ENCODE measurements at places on chromosomes 6 and 20.

- no peak for DNase-seq
Observed at GRCh38 chr6:122222761-122223160, 176.7 kb upstream of the HSF2 start.

GRCh38 chr20:43448748-43449535, 8.8 kb upstream of the SRSF6 start:
- peak; percentile 73 for DNase-seq

DNA sequence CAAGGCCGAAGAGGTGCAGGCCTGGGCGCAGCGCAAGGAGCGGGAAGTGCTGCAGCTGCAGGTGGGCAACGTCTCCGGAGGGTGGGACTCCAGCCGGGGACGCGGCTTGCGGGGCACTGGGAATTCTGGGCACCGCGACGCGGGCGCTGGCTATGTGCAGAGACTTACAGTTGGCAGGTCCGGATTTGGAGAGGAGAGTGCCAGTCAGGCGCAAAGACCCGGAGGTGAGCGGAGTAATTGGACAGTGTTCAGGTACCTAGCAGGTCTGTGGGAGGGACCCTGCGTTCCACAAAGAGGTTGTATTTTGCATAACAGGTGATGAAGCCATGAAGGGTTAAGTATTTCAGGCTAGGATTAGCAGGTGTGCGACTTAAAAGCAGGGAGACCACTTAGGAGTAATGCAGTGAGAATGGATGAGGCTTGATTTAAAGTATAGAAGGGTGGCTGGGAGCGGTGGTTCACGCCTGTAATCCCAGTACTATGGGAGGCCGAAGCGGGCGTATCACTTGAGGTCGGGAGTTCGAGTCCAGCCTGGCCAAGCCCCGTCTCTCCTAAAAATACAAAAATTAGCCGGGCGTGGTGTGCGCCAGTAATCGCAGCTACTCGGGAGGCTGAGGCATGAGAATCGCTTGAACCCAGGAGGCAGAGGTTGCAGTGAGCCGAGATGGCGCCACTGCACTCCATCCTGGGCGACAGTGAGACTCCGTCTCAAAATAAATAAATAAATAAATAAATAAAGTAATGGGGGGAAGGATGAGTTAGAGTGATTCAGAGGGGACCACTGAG, 1.0 kb downstream of the MRPS26 start:
- DNase-seq: no peak

- peak; percentile 74 for DNase-seq
Observed at GRCh38 chr6:41638935-41639808, 904 bp downstream of the MDFI start.

DNA sequence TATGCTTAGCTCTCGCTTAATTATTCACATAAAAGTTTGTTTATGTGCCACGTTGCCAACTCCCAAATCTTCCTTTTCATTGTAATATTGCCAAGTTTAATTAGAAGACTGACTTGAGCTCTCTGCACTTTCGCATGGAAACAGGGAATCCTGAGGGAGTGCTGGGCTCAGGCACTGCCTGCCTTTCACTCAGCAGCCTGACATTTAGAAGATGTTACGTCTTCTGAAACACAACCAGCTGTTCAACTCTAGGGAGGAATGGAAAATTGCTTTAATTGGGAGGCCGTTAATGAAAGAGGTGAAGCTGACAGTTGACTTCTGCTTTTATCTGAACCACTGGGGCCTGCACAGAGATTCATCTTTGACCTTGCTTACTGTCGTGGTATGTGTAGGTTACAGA, 77.4 kb upstream of the MTHFD1L start:
- DNase-seq: no peak

GRCh38 chr6:161056451-161056850, 64.9 kb downstream of the MAP3K4 start:
- no peak for DNase-seq

GRCh38 chr6:63673692-63674091, 38.1 kb downstream of the PHF3 start:
- no peak for DNase-seq

GRCh38 chr6:16049168-16049567, 79.7 kb upstream of the MYLIP start:
- DNase-seq: no peak

GRCh38 chr6:125904871-125905270, 51.7 kb upstream of the HINT3 start:
- DNase-seq: no peak

- DNase-seq: no peak
Observed at GRCh38 chr6:105313211-105313610, 89.7 kb downstream of the PREP start.

DNA sequence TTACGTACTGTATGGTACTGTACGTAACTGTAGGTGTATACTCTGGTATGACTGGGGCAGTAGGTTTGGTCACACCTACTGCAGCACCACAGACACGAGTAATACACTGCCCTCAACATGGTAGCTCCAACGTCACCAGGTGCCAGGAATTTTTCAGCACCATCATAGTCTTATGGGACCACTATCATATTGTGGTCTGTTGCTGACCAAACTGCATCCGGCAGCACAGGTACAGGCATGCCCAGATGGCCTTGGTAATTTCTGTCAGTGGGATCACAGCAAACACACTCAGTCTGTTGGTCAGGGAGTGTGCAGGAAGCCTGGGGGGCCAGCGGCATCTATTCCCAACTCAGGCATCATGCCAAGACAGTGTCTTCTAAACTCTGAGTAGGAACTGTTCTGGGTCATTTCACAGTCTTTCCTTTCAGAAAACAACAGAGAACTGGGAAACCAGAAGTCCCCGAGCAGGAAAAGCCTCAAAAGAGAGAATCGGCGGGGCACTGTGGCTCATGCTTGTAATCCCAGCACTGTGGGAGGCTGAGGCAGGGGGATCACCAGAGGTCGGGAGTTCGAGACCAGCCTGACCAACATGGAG, 5.8 kb downstream of the YTHDF1 start:
- DNase-seq: no peak

- peak; percentile 82 for DNase-seq
Observed at GRCh38 chr20:40945754-40946450, 82.7 kb upstream of the TOP1 start.
